ENCODE measurements at places on chromosomes 5 and 9.
A peak's percentile ranks its signal among the peaks of the same experiment; 100 is the strongest.

DNA sequence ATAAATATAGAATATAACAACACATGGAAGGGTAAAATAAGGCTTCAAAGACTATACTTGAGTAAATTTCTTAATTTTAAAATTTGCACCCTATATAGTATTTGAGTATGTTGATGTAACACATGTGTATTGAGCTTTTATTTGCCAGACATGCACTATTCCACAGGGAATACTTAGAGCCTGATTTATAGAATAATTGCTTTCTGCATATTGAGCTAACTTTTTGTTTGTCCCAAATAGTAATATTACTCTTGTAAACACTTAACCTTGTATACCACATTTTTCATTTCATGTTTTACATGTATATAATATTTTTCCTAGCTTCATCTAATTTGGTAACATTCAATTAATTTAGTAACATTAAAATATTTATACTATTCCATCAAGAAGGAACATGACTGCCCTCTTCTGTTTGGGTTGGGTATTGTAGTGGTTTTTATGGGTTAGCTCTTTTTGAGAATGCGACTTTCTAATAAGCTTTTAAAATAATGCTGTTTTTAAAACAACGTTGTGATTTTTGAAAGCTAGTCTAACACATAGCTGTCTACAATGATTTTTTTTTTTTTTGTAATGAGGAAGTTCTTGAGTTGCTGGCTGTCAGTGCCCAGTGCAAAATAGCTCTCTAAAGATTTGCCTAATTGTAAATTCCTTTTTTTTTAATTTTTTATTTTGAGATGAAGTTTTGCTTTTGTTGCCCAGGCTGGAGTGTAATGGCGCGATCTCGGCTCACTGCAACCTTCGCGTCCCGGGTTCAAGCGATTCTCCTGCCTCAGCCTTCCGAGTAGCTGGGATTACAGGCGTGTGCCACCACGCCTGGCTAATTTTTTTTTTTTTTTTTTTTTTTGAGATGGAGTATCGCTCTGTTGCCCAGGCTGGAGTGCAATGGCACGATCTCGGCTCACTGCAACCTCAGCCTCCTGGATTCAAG, 4.8 kb downstream of the SUB1 start:
- DNase-seq: peak; percentile 73

DNA sequence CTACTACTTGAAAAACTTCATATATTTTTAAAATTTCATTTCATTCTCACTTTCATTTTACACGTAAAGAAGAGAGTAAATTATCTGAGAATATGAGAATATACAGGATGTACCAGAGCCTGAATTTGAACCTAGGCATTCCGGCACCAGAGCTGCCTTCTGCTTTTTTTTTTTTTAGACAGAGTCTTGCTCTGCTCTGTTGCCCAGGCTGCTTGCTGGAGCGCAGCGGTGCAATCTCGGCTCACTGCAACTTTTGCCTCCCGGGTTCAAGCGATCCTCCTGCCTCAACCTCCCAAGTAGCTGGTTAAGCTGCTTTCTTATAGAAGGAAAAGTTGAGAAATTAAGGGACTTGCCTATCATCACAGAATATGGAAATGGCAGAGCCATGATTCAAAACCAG, 540.1 kb downstream of the EBF1 start:
- DNase-seq: peak; percentile 20

DNA sequence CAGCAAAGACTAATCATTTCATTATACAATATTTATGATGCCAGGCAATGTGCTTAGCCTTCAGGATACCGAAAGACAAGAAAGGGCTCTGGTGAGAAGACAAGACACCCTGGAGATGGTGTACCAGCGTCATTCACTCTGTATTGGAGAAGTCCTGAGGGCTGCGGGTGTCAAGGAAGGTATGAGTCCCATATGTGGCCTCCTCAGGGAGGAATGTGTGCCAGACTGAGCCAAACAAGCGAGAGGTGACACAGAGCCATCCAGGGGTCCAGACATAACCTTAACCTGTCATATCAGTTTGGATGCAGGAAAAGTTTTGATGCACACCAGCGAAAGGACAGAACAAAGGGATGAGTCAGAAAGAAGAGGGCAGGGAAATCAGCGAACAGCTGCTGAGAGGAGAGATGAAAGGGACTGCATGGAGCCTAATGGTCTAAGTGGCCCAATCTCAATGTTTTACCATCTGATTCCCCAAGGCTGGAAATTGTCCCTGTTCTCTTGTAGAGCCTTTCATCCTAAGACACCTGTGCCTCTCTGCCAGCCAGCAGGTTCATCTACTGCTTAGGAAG, 38.9 kb downstream of the ADRA1B start:
- DNase-seq: no peak

GRCh38 chr5:41896230-41896629, 7.9 kb upstream of the RIMOC1 start:
- no peak for DNase-seq

DNA sequence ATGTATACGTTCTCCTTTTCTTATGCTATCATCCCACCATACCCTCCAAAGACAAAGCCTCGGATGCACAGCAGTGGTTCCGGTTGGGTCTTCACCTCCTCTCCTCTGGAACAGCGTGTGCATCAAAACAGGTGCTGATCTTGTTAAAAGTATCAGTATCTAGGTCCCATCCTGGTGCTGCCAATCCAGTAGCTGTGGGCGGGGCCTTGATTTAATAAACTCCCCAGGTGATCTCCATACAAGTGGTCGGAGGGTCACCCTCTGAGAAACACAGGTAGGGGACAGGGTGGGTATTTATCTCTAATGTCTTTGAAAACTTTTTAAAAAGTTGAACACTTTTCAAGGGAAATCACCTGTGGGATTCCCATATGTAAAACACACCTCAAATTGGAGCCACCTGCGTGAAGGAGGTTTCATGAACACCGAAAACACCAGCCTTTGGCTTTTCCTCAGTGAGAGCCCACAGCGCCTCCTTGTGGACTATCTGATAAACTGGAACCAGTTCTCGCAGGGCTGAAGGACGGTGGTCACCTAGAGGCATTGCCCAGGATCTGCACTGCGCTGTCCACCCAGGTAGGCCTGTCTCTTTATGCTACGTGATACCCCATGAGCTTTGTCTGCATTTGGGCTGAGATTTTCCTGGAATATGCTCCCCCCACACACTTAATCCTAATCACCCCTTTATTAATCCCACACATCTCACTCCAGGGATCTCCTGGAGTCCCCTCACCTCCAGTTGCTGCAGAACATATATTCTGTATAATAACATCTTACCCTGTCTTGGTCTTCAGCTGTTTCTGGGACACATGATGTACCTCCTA, 80.5 kb upstream of the EPB41L4B start:
- peak; percentile 38 for DNase-seq

- DNase-seq: no peak
These were observed 40.9 kb upstream of the FABP6 start for GRCh38 chr5:160188141-160189015.

DNA sequence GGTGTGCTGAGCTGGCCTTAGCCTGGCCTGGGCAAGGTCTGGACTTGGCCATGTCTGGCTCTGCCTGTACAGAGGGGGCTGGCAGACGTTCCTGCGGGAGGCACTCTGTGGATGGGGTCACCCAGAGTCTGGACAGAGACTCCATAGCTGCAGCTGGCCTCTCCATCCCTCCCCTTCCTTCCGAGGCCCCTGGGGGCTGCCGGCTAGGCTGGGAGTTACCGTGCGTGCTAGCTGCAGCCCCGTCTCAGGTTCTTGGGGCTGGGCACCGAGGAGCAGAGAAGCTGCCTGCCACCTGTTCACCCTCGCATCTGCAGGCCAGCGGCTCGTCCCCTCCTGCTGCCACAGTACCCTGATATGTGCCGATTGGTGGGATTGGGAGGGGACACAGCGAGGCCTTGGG, 63.4 kb downstream of the RXRA start:
- DNase-seq: no peak

DNA sequence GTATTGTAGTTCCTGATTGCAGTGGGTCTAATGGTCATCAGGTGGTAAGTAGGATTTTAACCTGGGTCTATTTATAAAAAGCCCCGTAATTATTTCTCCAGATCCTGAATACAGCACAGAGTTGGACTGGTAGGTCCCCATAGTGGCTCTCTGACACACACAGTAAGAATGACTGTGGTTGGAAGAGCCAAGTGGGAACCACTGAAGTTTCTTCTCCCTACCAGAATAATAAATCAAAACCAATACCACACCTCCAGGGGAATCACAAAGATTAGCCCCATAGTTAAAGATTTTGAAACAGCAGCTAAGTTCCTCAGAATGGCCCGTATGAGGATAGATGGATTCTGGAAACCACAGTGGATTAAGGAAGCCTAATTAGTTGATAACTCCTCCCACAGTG, 68.4 kb upstream of the ZFR start:
- no peak for DNase-seq

- DNase-seq: no peak
These were observed 452.8 kb downstream of the RAB3C start for GRCh38 chr5:59035681-59036080.

- no peak for DNase-seq
These were observed 62.1 kb upstream of the CPEB4 start for GRCh38 chr5:173826086-173826427.

DNA sequence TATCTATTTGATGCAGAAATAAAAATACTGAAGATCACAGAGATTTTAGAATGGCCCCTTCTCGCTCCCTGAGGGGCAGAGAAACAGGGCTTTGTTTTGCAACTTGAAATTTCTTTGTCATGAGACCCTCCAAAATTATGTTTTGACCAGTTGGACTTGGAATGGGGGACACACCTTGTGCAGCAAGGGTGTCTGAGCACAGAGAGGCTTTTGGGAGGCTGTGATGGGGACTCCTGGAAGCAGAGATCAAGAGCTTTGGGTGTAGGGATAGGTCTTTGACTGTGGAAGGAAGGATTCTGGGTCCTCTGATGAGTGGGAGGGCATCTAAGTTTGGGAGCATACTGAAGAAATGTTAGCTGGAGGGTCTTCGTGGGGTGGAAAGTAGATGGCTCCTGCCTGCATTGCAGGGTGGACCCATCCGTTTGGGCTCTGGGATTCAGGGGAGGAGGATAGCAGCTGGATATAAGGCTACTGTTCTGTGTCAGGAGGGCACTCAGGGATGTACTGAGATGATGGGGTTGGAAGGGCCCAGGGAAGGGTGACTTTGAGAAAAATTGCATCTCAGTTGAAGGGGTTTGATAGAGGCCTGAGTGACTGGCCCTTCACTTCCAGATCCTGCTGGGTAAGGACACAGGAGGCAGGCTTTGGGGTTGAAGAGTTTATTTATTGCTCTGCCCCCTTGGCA, 1.8 kb upstream of the MYORG start:
- no peak for DNase-seq

DNA sequence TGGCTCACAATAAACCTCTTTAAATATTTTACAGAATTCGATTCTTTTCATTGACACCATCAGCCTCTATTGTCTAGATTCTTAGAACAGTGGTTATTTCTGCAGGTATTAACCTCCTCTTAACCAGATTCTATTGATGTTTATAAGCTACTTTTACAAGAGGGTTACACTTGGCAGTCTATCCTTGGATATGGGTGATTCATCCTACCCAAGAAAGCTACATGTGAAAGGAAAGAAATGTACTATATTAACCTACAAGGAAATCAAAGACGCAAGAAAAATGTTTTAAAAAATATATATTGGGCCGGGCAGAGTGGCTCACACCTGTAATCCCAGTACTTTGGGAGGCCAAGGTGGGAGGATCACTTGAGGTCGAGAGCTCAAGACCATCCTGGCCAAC, 16.7 kb downstream of the SLC25A25 start:
- no peak for DNase-seq

- no peak for DNase-seq
These were observed 188.8 kb upstream of the ACTBL2 start for GRCh38 chr5:57671371-57671770.

DNA sequence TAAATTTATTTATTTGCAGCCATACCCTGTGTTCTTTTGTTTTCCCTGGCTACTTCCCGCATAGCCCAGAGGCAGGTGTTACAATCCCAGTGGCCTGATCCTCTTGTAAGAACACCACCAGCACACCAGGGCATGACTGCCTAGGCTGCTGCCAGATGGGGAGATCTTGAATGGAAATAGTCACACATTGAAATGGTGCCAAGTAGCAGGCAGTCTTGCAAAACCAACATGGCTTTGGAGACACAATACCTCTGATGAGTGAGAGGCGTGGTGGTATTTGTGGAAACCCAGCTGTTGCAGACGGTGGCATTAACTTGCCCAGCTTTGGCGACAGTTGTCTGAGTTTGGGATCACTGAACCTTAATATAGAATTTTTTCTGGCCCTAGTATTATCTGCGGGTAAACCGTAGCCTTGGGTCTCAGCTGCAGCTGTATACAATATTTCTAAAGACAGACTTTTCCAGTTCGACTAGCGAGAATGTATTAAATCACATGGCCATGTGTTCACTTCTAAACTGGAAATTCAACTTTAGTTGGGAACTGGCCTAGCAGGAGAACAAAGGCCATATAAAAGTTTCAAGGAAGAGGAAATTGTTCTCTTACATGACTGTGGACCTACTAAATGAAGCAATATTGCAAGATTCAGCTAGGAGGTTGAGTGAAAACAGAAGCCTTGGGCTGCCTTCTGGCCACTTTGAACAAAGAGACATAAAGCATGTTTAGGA, 277.0 kb downstream of the SMARCA2 start:
- DNase-seq: no peak

DNA sequence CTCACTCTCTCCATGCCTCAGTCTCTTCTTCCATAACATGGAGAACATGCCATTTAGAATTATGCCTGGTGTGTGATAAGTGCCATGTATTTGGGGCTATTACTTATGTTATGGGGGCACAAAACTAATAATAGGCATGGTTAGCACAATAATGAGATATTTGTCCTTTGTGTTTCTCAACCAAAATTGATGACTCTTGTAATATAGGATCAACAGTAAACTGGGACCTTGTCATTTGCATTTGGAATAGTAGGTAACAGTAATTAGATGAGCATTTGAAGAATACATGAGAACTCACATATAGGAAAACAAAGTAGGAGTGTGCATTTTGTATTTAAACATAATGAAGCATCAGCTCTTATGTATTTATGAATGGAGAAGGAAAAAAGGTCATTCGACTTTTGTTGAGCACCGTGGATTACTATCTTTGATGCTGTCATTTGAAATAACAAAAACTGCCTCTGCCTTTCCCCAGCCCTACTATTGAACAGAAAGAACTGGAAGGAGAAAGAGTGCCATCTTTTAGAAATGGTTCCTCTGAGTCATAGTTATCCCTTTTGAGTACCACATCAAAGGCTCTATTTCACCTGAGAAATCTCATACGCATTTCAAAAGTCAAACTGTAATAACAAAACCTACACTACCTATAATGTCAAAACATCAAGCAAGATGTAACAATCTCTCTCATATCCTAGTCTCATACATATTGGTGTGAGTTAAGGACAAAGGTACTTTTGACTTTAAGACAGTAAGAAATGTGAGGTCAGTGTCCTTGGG, 655.2 kb downstream of the PDE4D start:
- DNase-seq: no peak

DNA sequence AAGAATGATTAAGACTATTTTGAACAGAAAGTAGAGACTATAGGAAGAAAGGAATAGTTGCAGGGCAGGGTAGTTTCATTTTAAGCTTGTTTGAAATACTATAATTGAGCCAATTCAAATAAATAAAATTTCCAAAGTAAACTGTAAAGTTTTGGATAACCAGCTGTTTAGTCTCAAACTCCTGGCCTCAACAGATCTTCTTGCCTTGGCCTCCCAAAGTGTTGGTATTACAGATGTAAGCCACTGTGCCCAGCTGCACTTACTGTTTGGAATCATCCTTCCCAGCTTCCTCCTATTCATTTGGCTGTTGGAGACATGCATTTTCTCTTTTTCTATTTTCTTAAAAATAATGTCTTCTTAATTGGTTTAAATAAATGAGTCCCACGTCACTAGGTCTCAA, 231.0 kb downstream of the NNT start:
- no peak for DNase-seq
